ENCODE measurements at places on chromosomes 13 and 19. TPM values are rescaled to one million over a fixed set of nuclear protein-coding genes. Genes with fewer than 3 reads are reported as not detected.

Gene VSTM2B
- total RNA-seq, result not detected

- DNase-seq, result peak; percentile 99
Measured at GRCh38 chr19:50003810-50004419, 21.3 kb downstream of the VRK3 start.

- DNase-seq, result no peak
Measured at GRCh38 chr13:113373811-113374485, 10.0 kb upstream of the GRTP1 start.

DNA sequence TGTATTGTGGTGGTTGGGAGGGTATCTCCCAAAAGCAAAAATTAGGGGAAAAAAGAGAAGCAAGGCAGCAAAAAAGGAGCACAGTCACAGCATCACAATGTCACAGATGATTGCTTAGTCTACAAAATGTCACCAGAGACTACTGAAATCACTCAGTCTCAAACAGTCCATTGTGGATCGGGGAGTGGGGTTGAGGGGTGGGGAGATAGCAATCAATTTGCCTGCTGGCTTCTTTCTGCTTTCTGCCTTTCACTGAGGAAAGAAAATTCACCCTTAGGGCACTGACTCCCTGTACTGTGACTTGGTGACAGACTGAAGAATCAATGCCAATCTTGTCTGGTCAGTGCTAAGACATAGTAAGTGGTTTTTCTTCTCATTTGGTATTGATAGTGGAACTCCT, 2127.1 kb upstream of the PCDH20 start:
- DNase-seq, result no peak

- DNase-seq, result no peak
Measured at GRCh38 chr13:24540236-24541126, 27.9 kb upstream of the PARP4 start.

DNA sequence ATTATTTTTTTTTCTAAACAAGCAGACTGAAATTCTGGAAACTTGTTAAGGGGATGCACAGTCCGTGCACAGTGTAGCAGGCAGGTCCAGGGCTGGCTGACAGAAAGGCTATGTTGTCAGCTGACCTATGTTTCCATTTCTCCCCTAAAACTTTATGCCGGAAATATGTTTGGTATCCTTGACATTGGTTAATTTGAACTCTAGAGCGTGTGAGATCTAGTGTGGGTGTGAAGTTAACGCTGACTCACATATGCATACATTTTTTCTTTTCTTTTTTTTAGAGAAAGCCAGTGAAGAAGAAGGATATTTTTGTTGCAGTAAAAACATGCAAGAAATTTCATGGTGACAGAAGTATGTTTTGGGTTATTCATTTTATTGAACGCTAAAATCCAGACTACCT, 76.6 kb downstream of the B3GLCT start:
- no peak for DNase-seq

GRCh38 chr19:29308977-29309590, 96.1 kb upstream of the UQCRFS1 start:
- DNase-seq, result no peak

DNA sequence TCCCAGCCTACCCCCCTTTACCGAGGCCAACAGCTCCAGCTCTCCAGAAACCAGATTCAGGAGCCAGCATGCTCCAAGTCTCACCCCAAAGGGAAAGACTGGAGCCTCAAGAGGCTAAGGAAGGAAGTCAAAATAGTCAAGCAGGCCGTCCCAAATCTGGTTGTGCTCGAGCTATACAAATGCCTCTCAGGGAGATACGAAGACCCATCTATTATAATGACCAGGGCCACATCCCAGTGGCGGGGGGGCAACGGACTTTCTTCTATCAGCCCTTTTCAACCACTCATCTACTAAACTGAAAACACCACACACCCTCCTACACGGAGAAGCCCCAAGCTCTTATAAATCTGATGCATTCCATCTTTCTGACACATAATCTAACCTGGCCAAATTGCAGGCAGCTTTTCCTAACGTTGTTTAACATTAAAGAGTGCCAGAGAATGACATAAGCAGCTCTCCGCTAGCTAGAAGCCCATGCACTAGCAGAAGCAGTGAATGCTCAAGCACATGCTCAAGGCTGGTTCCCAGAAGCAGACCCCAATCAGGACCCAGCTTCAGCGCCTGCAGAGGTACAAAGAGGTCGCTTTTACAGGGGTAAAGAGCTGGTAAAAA, 104.6 kb upstream of the ZNF98 start:
- DNase-seq, result no peak

DNA sequence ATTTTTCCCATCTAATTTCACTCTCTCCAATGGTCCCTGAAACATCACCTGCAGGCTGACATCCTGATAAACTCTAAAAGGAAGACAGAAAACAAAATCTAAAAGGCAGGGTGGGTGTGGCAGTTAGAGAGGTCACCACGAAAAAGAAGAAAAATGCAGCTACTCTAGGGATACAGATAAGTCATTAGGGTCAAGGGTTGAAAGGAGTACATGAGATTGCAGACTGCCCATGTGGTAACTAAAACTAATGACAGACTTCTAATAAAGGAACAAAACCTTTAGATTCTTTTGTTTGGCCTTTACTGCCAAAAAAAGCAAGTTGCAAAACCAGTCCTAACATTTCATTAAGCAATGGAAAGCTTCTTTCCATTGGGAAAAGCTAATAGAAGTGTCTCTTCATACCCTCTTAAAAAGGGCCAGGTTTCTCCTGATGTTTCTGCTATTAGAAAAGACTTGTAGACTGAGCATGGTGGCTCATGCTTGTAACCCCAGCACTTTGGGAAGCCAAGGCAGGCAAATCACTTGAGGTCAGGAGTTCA, 31.0 kb downstream of the THSD1 start:
- DNase-seq, result no peak
